ENCODE measurements at places on chromosomes 16 and 17.

DNA sequence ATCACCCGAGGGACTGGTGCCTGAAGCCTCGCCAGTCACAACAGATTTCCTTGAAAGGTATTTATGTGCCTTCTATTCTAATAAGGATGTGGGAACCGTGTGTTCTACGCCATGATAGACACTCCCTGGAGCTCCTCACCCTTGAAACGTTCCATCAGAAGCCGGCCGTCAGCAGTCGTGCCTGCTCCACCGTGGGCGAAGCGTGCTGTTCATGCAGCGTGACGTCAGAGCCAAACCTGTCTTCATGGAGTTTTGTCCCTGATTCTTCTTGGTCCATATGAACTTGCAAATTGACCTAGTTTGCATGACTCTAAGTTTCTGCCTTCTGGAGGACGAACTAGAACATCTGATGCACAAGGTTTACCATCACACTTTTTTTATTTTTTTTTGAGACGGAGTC lies 4.5 kb upstream of the PPP1R27 start:
- no peak overlapping the region for H3K27ac ChIP-seq
- no peaks in the 10 kb centered on the region for H3K27me3 ChIP-seq
- no peak overlapping the region for H3K4me3 ChIP-seq
- H3K4me1 ChIP-seq, result no peaks in the 10 kb centered on the region

DNA sequence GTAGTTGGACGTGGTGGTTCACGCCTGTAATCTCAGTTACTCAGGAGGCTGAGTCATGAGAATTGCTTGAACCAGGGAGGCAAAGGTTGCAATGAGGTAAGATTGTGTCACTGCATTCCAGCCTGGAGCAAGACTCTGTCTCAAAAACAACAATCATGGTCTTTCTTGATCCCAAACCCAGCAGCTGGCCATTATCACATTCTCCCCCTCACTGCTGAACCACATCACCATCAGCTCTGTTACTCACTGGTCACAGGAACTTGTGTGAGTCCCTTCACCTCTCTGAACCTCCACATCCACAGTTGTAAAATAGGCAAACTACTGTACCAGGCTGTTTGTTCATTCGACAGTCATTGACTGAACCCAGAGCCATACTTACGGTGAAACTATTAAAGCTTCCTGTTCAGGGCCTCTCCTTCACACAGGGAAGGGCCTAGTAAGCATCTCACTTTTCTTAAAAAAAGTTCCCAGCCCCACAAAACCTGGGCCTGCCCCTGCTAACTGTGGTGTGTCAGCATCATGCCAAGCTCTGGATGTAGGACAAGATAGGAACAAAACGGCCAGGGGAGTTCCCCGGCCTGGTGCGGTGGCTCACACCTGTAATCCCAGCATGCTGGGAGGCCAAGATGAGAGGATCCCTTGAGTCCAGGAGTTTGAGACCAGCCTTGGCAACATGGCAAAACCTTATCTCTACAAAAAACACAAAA lies 104.7 kb downstream of the COPRS start:
- peaks cover 7% of the 10 kb centered on the region for H3K27me3 ChIP-seq
- H3K36me3 ChIP-seq, result no peaks in the 10 kb centered on the region
- no peaks in the 10 kb centered on the region for H3K4me1 ChIP-seq
- no peak overlapping the region for H3K4me3 ChIP-seq
- DNase-seq, result no peak

DNA sequence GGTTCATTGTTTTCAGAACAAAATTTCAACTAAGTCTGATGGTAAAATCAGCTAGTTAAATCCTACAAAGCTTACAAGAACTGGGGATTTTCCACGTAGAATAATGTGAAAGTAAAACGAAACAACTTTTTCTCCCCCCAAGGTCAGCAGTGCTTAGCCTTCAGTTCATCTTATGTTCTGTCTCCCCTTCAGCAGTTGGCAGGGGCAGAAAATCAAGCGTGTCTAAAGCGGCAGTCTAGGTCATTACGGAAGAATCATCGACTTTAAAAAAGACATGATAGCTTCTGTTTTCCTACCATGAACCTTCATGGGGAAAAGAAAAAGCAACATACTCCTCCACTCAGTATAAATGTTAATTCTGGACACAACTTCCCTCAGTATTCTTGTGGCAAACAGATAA lies 50.7 kb downstream of the GNA13 start:
- H3K4me3 ChIP-seq, result no peak overlapping the region
- H3K36me3 ChIP-seq, result peaks cover 16% of the 10 kb centered on the region
- no peak for DNase-seq
- H3K27me3 ChIP-seq, result peaks cover 5% of the 10 kb centered on the region
- H3K4me1 ChIP-seq, result peaks cover 20% of the 10 kb centered on the region

DNA sequence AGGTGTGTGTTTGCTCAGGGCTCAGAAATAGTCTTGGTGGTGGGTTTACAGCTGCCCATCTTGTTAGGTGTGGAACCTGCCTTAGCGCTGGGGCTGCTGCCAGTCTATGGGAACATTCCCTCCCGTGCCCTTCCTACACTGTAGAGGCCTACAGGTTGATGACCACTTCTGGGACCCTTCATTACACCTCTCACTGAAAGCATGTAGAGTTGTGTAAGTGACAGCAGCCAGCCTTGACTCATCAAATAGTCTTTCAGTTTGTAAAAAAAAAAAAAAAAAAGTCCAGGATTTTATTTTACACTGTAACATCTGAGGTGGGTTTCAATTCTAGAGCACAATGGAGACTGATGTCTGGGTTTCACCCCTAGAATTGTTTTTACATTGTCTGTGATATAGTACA lies 193.9 kb downstream of the SPECC1 start:
- peaks cover 1% of the 10 kb centered on the region for H3K36me3 ChIP-seq
- H3K27me3 ChIP-seq, result no peaks in the 10 kb centered on the region
- no peak overlapping the region for H3K27ac ChIP-seq
- peaks cover 8% of the 10 kb centered on the region for H3K4me1 ChIP-seq
- DNase-seq, result no peak

GRCh38 chr17:49509588-49509917 lies 14.5 kb downstream of the NGFR start:
- no peak for DNase-seq
- H3K4me3 ChIP-seq, result no peak overlapping the region
- H3K27me3 ChIP-seq, result peaks cover 8% of the 10 kb centered on the region
- H3K27ac ChIP-seq, result no peak overlapping the region

DNA sequence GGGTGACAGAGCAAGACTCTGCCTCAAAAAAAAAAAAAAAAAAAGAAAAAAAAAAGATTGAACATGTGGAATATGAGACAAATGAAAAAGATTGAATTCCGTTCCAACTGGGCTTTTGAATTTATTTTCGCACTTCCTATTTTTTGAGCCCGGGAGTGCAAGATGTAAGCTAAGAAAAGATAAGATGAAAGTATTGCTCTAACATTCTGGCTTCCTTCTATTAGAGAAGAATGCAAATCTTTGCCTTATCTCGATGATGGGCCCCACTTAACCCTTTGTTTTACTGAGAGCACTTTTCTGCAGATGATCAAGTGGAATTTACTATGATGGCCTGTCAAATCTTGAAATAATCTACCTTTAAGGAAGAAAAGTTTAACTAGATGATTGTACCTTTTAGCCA lies 96.3 kb downstream of the WWOX start:
- no peaks in the 10 kb centered on the region for H3K36me3 ChIP-seq
- H3K27me3 ChIP-seq, result no peaks in the 10 kb centered on the region
- no peak overlapping the region for H3K27ac ChIP-seq
- no peaks in the 10 kb centered on the region for H3K4me1 ChIP-seq

- H3K4me3 ChIP-seq, result no peak overlapping the region
- no peaks in the 10 kb centered on the region for H3K36me3 ChIP-seq
- no peaks in the 10 kb centered on the region for H3K4me1 ChIP-seq
- DNase-seq, result no peak
- H3K27ac ChIP-seq, result no peak overlapping the region
- H3K27me3 ChIP-seq, result no peaks in the 10 kb centered on the region
Measured at GRCh38 chr16:51553314-51553713, 402.2 kb upstream of the SALL1 start.

- H3K27ac ChIP-seq, result peak overlapping the region; percentile 65
- no peak overlapping the region for H3K4me3 ChIP-seq
- no peak for DNase-seq
- H3K4me1 ChIP-seq, result peaks cover 20% of the 10 kb centered on the region
- H3K27me3 ChIP-seq, result no peaks in the 10 kb centered on the region
- peaks cover 25% of the 10 kb centered on the region for H3K36me3 ChIP-seq
Measured at GRCh38 chr16:22220714-22221113, 14.6 kb downstream of the EEF2K start.

GRCh38 chr17:38798614-38799500 lies 499 bp downstream of the PIP4K2B start:
- peaks cover 46% of the 10 kb centered on the region for H3K36me3 ChIP-seq
- no peaks in the 10 kb centered on the region for H3K27me3 ChIP-seq
- H3K4me3 ChIP-seq, result peak overlapping the region; percentile 95
- peaks cover 41% of the 10 kb centered on the region for H3K4me1 ChIP-seq
- H3K27ac ChIP-seq, result peak overlapping the region; percentile 96

DNA sequence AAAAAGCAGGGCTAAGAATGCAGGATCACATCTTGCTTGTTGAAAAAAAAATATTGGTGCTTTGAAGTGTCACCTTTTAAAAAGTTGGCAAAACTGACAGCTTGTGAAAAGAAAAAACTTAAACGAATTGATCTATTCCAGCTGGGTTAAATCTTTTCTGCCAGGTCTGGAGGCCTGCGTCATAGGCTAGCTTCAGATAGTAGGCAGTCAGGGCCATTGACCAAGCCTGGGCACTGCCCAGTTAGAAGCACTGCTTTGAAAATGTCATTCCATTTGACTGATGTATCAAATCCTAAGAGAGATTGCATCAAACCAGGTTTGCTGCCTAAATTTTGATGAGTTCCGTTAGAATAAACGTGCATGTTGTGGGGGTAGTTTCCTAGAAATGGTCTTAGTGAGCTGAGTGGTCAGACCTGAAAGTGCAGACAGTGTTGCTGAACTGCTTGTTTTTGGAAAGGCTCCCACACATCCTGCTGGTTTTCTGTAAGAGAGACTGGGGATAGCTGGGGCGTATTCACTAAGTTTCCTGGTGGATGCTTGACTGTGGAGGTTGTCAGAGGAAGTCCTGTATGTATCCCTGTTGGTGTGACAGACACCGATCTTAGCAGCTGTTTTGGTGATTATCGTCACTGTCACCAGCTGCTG lies 38.8 kb downstream of the NUP88 start:
- no peaks in the 10 kb centered on the region for H3K27me3 ChIP-seq
- no peak for DNase-seq
- peaks cover 4% of the 10 kb centered on the region for H3K4me1 ChIP-seq

DNA sequence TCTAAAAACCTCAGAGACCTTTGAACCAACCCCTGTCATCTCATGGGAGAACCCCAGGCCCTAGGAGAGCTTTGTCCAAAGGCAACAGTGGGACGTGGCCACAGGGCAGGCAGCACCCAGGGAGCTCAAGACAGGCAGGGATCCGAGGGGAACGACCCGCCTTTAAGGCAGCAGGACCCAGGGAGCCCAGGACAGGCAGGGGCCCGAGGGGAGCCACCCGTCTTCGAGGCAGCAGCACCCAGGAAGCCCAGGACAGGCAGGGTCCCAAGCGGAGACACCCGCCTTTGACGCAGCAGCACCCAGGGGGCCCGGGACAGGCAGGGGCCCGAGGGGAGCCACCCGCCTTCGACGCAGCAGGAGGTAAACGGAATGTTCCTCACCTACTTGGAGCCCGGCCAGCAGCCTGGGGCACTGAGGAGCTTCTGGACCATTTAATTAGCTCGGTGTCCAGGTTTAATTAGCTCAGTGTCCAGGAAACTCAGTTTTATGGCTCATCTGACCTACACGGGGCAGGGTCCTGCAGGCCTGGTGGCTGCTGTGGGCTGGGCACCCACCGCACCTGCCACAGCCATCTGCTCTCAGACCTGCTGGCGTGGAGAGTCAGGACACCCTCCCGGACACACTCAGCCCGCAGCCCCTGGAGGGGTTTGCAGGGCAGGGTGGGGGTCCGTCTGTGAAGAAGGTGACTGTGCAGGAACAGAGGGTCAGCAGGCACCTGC lies 24.4 kb downstream of the PIEZO1 start:
- peaks cover 4% of the 10 kb centered on the region for H3K36me3 ChIP-seq
- no peaks in the 10 kb centered on the region for H3K27me3 ChIP-seq
- no peak overlapping the region for H3K4me3 ChIP-seq

DNA sequence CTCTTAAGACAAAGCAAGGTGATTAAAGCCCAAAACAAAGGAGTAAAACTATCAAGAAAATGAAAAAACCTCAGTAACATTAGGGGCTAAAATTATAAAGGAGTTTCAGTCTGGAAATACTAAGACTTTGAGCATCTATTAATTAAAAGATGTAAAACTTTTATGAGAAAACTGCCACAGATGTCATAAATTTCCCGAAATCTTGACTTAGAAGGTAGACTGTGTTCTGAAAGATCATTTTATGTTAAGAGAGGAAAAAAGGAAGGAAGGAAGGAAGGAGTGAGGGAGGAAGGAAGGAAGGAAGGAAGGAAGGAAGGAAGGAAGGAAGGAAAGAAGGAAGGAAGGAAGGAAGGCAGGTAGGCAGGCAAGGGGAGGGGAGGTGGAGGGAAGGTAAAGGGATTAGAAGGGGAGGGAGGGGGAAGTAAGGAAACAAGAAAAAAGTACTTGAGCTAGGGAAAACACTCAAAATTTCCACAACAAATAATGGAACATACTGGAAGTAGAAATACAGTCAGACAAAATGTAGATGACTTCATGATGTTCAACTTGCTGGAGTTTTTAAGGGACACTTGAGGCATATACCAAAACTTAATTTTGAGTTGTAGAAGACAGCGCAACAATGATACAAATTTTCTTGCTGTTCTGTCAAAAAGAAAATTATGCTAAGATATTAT lies 2.0 kb downstream of the KRTAP4-5 start:
- no peaks in the 10 kb centered on the region for H3K36me3 ChIP-seq
- H3K4me1 ChIP-seq, result no peaks in the 10 kb centered on the region
- H3K4me3 ChIP-seq, result no peak overlapping the region

DNA sequence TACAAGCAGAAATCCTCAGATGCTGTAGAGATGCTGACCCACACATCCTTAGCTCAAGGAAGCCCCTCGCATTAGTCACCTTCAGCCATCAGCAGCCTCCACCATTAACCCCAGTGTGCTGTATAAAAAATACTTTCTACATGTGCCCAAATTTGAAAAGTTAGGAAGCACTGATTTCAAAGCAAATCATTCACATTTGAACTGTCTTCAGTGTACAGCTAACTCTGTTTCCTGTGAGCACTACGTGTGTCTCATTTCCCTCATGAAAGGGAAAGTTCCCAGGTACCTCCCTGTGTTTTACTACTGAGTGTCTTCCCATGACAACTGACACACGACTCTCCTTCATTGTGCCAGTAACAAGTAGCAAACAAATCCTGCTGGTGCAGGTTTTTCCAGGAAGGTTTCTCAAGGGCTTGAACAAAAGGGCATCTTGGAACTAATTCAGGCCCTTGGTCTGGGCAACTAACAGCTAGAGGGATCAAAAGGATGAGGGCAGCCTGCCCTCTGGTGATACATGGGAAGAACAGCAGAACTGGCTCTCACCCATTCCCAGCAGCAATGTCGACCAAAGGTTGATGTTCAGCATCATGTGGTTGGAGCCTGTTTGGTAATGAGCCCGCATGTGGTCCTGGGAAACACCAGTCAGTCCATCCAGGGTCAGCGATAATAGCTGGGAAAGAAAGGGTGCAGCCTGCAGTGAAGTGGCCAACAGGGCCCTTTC lies 4.0 kb downstream of the SLC35B1 start:
- H3K27me3 ChIP-seq, result no peaks in the 10 kb centered on the region
- peaks cover 27% of the 10 kb centered on the region for H3K4me1 ChIP-seq
- H3K36me3 ChIP-seq, result peaks cover 58% of the 10 kb centered on the region
- no peak overlapping the region for H3K27ac ChIP-seq

Data from activated CD4-positive, alpha-beta T cell treated with anti-CD3 and anti-CD28 coated beads, Interleukin-2, amount 10 ng/mL, durations not matched to agents 24 days and 14 days (primary cell).